ENCODE measurements at places on chromosomes 4 and X.

DNA sequence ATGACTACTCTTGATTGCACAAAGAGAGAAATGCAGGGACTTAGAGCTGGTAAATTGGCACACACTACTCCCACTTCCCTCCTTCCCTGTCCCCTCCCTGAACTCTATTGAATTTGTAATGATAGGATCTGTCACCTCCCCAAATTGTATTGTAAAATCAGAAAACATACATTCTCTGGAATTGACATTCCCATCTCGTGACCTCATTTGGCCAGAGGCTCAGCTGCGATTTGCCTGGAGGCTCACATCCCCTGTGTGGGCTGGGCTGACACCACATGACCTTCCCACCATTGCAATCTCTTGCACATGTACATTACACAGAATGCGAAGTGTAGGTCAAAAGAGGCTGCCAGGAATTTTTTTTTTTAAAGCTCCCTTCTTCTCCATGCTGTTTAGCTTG, 172.1 kb downstream of the MID1IP1 start:
- no peak for DNase-seq

DNA sequence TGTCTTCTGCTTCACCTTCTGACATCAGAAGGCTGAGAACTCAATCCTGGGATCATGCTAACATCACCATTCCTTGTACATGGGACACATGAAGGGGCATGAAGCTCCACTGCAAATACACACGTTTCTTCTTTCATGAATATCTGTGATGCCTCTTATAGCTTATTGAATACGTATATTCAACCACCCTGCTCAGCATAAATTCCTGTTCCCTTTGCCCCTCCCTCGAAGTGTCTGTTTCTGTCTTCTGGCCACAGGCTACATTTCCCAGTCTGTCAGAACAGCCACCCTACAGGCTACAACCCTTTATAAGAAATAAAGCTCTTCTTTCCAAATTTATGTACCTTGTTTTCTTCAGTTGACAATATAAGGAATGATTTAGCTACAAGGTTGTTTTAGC, 201.3 kb upstream of the STS start:
- DNase-seq: no peak

GRCh38 chr4:183059797-183060196, 39.3 kb upstream of the WWC2 start:
- no peak for DNase-seq

DNA sequence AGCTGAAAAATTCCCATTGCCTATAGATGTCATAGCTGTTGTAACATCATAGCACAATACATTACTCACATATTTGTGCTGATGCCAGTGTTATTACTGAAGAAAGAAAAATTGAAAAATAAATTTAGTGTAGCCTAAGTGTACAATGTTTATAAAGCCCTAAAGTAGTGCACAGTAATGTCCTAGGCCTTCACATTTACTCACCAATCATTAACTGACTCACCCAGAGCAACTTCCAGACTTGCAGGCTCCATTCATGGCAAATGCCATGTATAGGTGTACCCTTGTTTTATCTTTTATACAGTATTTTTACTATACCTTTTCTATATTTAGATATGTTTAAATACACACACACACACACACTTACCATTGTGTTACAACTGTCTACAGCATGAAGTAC, 265.4 kb upstream of the MAGEB18 start:
- no peak for DNase-seq

GRCh38 chrX:153925739-153926551, at the start of gene ARHGAP4:
TSS of gene ARHGAP4 (minus strand) at chrX:153926264. CDS start at chrX:153926202, 62 bp downstream.
- no peak for DNase-seq

DNA sequence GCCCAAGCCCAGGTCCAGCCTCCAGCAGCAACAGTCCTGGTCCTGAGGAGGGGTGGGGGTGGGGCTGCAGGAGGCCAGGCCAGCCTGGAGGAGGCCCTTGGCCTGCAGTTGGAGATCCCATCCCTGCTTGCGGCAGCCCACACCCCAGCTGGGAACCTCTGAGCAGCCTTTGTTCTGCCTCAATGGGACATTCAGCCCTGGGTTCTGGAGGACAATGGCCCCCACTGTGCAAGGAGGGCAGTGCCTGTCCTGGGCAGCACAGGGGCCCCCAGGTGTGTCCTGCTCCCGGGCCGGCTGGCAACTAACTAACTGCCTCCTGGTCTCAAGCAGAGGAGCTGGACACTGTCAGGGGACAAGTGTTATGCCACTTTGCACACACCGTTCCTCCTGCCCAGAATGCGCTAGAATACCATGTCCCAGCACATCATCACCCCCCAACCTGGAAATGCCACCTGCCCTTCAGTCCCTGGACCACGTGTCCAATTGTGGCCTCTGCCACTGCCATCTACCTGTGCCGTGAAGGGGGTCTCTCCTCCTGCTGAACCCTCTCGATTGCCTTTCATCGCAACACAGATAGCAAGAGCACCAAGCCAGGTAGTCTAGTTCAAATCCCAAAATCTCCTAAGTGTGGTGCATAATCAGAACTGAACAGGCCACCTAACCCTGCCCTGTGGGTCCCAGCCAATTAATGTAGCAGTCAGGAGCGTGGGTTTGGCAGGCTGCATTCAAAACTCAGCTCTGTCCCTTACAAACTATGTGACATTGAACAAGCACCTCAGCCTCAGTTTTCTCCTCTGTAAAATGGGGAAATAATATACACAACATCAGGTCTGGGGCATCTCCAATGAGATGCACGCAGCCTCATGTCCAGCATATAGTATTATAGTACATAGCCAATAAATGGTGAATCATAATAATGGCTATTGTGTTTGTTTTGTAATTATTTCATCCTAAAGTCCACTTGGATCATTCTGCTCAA, 8.8 kb downstream of the PPP2R2C start:
- DNase-seq: no peak

DNA sequence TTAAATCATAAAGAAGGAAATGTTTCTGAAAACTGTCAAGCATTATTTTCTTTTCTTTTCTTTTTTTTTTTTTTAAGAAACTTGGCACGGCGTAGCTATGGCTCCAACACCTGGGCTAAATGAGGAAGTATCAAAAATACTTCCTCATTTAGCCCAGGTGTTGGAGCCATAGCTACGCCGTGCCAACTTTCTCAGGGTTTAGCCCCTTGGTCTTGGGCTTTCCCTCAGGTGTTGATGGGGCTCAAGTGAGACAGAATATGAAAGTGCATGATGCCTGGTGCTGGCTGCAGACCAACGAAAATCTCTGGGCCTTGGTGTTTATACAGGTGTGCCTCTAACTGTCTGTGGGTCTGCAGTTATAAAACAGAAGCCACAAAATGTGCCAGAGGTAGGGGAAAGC, 132.7 kb downstream of the ARHGAP24 start:
- no peak for DNase-seq

Data from stimulated activated CD8-positive, alpha-beta memory T cell treated with anti-CD3 and anti-CD28 coated beads, Interleukin-4, amount 100 ng/mL, for 24 hours (primary cell).